ENCODE measurements at places on chromosomes 7 and 10.

GRCh38 chr10:69402386-69402785 lies 14.3 kb downstream of the TACR2 start:
- no peak for DNase-seq

DNA sequence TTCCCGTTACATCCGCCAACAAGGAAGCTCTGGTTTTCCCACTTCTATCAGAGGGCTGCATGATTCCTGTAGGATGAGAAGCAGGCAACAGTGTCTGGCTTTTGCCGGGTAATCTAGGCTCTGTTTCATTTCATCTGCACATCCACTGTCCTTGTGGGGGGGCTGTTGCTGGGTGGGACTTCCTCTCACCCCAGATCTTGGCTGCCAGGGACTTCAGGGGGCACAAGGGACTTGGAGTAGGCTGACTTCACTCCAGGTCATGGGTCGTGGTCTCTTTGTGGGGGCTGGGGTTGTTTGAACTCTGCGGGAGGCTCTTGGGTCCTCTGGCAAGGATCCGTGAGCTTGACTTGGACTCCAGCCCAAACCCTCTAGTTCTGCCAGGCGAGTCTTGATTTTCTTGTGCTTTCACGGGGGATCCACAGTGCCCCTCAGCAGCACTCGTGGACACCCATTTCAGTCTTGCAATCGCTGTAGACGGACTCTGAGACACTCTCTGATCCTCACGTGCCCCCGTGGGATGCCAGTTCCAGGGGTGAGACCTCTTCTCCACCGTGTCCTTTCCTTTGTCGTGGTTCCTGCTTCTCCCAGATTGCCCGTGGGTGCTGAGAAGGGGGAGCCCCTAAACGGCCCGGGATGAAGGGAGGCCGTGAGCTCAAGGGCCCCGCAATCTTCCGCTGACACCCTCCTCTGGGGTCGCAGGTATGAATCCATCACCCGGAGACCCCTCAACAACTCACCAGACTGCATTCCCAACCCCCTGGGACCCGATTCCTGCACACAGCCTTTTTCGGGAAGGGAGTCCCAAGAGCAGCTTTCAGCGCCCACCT lies 21.4 kb upstream of the ZNF273 start:
- no peak for DNase-seq

GRCh38 chr10:71402005-71402404 lies 5.3 kb downstream of the CDH23 start:
- no peak for DNase-seq

- DNase-seq: peak; percentile 52
Observed at GRCh38 chr7:41881331-41882130, 178.6 kb upstream of the INHBA start.

- no peak for DNase-seq
Observed at GRCh38 chr10:17907641-17908040, 44.1 kb upstream of the SLC39A12 start.

- DNase-seq: no peak
Observed at GRCh38 chr7:99457650-99458493, 8.1 kb downstream of the ATP5MF start.

- no peak for DNase-seq
Observed at GRCh38 chr7:92255308-92255707, 9.5 kb downstream of the ANKIB1 start.

DNA sequence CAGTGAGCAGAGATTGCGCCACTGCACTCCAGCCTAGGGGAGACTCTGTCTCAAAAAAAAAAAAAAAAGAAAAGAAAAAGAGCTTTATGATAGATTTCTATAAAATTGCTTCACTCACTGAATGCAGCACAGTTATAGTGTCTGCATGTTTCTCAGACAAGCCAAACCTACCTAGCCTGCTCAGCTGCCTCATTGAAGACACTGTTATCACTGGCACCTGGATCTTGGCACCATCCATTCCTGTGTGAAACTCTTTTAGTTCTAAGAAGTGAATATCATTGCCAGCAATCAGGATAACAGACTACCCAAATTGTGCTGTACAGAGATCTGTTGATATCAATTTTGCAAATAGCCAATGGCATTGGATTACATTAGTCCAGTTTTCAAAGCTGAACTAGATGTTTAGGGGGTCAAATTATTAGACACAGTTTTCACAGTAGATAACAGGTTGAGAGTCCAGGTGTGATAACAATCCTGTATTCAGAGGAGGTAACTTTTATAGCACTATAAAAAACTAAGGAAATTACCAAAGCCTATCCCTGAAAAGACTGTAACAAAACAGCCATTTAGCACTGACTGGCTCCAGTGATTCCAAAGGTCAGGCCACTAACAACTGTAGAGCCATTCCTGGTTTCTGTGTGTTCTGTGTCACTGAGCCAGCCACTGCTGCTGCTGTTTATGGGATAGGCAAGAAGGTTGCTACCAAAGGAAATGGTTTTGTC lies 17.1 kb downstream of the PDSS1 start:
- DNase-seq: no peak

DNA sequence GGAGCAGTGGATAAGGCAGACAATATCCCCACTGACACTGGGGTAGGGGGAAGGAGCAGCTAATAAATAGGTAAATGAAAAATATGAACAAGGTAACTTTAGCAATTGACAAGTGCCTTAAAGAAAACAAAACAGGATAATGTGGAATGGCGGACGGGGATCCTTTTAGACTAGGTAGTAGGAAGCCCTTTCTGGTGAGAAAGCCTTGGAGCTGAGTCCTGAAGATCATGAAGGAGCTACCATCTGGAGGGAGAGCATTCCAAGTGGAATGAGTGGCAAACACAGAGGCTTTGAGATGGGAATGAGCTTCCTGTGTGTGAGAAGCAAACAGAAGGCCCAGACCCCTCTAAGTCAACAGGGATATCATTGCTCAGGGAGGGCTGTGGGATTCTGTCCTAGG lies 16.0 kb upstream of the ATXN7L1 start:
- DNase-seq: no peak

GRCh38 chr7:100675581-100676350 lies 2.2 kb downstream of the GNB2 start:
- DNase-seq: peak; percentile 97

DNA sequence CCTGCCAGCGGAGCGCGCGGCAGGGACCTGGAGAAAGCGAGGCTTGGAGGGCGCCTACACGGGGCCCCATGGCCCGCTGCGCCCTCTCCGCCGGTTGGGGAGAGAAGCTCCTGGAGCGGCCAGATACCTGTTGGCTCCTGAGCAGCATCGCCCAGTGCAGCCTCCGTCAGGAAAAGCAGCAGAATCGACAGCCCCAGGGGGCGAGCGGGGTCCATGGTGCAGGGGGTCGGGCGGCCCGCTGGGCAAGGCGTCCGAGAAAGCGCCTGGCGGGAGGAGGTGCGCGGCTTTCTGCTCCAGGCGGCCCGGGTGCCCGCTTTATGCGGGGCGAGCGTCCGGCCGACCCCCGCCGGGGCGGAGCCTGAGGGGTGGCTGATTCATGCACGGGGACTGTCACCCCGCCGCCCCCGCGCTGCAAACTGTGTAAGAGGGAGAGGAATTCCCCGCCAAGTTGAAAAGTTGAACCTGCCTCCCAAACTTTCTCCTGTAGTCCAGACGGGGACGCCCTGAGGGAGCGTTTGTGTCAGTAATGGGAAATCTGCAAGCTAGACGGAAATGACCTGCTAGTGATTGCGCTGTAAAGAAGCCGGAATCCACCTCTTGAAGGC lies at the start of gene TFPI2:
TSS of gene TFPI2 (minus strand) at position 290 of the 605 bp plus-strand sequence. CDS start at position 215, 75 bp downstream.
- no peak for DNase-seq

DNA sequence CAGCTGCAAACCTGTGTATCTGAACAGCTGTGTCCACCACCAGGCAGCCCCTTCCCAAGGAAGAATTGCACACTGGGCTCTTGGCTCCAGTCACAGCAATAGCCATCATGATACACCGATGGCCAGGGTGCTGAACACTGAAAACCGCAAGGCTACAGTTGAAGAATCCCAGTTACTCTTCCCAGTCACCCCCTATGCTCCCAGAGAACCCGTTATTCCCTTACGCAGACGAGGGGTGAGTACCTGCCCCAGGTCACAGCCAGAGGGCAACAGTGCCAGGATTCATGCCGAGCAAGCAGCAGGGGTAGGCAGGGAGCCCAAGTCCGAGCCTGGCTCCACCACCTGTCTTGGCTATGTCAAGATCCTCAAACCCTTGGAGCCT lies 57.8 kb downstream of the RASGEF1A start:
- DNase-seq: no peak

DNA sequence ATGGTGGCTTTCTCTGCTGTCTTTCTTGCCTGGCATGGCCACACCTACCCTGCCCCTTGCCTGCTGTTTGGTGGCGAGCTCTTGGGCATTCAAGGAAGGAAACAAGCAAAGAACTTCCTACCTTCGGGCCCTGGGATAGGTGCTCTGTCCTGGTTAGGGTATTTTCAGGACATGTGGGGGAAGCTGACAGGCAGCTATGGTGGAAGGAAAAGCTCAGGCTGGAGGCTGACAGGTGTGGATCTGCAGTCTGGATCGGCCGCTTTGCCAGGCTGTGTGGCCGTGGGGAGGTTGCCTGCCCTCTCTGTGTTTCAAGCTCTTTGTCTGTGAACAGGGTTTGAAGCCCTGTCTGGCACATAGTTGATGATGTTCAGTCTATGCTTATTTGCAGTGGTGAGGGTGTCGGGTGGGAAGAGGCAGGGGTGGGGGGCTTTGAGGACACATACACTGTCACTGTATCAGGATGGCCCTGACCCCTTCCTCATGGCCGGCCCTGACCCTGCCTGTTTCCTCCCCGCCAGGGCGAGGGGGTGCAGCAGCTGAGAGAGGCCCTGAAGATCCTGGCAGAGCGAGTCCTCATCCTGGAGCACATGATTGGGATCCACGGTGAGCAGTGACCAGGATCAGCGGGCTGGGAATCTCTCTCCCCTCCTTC lies 73.7 kb downstream of the MYL10 start:
- DNase-seq: no peak

- peak; percentile 62 for DNase-seq
Observed at GRCh38 chr7:145036604-145037405, 201.0 kb upstream of the TPK1 start.

- DNase-seq: no peak
Observed at GRCh38 chr10:19546224-19546623, 270.0 kb upstream of the PLXDC2 start.

- no peak for DNase-seq
Observed at GRCh38 chr7:38830826-38831225, 78.2 kb downstream of the VPS41 start.

DNA sequence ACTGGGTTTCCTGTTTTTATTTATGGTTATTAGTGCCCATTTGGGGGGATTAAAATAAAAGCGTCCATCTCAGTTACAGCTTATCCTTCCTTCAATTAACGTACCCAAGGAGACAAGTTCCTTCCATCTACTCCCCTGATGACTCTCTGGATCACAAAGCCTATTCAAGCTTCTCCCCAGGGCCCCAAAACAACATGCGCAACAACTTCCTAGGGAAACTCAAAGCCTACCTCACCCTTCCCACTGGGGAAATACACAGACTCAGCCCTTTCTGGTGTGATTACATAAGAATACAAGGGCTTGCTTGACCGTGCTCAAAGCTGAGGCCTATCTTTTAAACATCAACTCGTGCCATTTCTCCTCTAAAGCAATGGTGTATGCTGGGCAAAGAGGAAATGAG lies 112.4 kb downstream of the CDK6 start:
- DNase-seq: no peak

GRCh38 chr10:119211176-119211575 lies 3.8 kb downstream of the GRK5 start:
- no peak for DNase-seq

GRCh38 chr7:139232904-139233303 lies 1.9 kb downstream of the UBN2 start:
- no peak for DNase-seq

- DNase-seq: no peak
Observed at GRCh38 chr10:75023074-75023473, 88.4 kb upstream of the SAMD8 start.

- DNase-seq: no peak
Observed at GRCh38 chr7:117582219-117582704, 102.4 kb downstream of the CFTR start.

DNA sequence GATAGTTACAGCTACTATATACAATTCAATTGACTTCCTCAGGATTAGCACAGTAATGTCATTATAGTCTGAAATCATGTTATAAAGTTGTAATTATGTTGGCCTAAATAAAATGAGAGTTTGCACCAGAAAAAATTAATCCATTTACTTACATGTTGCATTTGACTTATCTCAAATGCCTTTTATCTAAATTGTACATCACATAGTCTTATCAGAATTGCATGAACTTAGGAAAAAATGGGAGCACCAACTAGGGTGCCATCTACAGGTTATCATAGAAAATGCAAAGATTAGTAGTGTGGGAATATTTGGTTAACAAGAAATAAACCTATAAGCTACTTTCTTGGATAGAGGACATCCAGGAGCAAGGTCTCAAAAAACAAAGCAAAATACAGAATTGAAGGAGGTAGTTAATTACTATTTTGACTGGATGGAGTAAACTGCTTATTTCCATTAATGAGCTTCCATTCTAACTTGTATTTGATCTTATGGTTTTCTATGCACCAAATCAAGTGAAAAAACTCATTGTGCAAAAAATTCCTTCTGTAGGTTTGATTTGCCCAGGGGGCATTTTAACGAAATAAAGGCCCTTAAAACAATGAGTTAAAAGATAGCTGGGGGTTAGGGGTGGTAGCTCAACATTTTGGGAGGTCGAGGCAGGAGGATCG lies 60.0 kb upstream of the ORC5 start:
- DNase-seq: peak; percentile 3

DNA sequence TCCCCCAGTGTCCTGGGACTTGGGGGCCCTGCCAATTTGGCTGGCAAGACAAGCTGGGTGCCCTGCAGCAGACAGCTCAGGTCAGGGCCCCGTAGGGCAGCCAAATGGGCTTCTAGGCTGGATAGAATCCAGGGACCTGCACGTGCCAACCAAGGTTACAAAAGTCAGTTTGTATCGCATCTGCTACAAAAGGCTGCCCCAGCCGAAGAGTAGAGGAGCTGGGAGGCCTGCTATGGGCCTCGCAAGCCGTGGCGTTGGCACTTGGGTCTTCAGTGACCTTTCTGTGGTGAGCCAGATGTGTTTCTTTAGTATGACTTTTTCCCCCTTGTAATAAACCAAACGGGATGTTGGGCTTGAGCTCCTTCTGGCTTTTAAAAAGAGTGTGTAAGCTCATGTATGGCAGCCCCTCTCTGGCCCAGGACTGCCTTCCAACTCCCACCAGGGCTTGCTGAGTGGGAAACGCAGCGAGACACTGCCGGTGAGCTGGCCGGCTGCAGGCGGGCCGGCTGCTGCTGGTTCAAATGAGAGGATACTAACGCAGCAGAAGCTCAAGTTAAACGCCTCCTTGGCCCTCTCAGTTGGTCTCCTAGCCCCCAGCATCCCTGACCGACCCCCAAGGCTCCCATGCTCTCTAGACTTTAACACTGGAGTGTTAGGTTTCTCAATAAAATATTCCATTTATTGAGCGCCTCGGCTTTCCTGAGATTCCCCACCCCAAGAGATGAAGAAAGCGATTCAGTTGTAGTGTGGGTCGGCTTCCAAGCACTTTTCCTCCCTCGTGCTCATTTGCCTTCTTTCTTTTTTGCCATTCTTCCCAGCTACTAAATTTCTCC lies 3.1 kb upstream of the HOXA10 start:
- no peak for DNase-seq

All from CD8-positive, alpha-beta T cell (primary cell).